ENCODE measurements at places on chromosomes 11 and 22. TPM values are rescaled to one million over a fixed set of nuclear protein-coding genes. Genes with fewer than 3 reads are reported as not detected.

GRCh38 chr11:69520186-69520916, 38.9 kb downstream of the LINC01488 start:
- no peak for DNase-seq

DNA sequence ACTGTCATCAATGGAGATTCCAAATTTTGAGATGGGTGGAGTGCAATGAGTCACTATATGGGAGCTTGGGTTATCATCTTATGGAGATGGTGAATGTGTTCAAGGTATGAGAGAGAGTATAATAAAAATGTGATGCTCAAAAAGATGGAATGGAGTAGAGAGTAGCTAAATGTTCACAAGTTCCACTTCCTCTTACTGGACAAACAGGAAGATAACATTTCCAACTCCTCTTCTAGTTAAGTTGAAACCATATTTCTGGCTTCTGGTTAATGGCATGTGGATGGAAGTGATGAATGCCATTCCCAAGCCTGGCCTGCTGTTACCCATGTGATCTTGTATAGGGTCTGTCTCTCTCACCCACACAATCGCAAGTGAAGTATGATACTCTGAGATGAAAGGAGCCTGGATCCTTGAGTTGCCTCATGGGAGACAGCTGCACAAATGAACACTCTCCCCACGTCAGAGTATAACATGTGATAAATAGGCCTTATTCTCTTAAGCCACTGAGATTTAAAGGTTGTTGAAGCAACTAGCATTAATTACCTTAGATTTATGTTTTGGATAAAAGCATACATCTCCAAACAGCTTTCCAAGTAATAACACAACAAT, 111.0 kb downstream of the RAB38 start:
- DNase-seq: no peak

DNA sequence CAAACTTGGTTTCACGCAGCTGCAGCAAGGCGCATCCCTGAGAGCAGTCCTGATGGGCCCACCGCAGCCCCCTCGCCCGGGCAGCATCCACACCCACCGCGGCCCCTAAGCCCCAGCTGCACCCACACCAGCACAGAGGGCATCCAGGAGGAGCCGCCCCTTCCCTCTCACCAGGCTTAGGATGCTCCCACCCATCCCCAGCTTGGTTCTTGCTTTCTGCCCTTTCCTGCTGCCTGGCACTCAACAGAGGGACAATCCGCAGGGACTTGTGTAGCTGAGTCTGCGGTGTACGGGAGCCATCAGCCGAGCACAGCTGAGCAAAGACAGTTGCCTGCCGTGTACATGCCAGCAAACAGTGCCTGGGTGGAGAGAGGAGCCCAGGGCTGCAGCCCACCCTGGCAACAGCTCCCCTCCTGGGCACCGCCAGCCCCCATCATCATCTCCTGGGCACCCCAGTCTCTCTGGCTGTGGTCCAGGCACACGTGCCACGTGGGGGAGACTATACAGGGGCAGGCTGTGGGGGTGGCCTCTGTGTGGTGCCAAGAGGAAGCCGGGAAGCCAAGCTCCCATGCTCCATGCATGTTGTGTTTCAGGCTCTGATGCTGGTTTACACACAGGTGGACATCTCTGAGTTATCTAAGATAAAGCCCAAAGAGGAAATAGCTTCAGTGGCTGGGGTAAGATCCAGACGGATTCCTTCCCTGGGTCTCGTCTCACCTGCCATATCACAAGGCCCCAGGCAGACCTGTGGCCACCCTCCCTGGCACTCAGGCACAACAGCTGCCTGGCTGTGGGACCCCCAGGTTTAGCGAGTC, 36.0 kb upstream of the GNB1L start:
- no peak for DNase-seq

GRCh38 chr22:37898441-37899181, 7.5 kb upstream of the MICALL1 start:
- no peak for DNase-seq

Gene USH1C
- total RNA-seq: not detected

DNA sequence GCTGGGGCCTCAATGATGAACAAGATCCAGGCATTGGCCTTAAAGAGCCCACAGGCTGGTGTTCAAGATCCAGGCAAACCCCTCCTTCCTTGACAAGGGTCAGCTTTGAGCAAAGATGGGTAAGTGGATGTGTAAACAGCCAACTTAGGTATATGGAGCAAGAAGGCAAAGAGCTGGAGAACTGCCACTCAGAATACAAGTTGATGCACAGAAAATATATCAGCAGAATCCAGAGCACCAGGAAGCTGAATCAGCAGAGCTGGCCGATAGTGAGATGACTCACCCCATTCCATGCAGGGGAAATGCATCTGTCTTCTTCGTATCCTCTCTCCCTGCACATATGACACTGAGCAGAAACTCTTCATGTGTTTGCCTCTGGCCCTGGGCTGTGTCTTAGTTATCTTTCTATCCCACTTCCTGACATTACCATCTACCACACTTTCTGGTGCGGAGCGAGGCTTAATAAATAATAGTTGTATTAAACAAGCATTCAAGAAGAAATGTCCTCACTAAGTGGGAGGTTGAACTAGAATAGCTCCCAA, 57.8 kb downstream of the ENDOD1 start:
- no peak for DNase-seq

DNA sequence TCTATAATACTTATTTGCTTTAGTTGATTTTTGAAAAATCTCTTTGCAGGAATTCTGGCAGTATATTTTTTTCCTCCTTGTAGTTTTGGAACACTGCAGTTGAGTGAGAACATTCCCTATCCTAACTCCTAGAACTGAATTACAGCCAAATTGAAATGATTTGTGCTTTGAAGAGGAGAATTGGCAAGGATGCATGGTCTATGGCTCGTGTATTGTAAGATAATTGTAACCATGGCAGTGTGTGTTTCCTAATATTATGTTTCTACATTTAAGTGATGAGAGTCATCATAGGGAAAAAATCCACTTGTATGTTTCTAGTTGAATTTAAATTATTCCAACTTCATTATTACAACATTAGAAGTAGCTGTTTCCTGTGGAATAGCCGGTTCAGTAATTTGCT, 80.9 kb upstream of the MYO18B start:
- no peak for DNase-seq

DNA sequence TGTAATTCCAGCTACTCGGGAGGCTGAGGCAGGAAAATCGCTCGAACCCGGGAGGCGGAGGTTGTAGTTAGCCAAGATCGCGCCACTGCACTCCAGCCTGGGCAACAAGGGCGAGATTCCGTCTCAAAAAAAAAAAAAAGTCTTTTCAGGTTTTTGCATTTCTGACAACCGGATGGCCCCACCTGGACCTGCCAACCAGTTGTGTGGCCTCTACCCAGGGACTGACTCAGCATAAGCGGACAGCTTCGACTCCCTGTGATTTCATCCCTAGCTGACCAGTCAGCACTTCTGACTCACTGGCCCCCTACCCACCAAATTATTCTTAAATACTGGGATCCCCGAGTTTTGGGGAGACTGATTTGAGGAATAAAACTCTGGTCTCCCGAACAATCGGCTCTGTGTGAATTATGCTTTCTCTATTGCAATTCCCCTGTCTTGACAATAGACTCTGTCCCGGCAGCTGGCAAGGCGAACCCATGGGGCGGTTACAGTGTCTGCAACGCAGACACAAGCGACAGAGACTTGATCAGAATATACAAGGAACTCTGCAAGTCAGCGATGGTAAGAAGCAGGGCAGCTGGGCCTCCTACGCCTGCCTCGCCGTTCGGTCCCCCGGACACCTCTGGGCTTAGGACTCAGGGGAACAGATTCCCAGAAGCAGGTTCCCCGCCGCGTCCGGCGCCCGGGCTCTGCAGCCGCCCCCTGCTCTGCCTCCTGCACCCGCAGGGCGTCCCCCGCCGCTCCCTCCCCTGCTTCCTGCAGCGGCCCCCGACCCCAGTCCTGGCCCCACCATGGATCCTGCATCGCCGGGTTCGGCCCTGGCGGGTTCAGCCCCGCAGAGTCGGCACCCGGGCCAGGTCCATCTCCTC, 741 bp upstream of the TALDO1 start:
- DNase-seq: peak; percentile 63

DNA sequence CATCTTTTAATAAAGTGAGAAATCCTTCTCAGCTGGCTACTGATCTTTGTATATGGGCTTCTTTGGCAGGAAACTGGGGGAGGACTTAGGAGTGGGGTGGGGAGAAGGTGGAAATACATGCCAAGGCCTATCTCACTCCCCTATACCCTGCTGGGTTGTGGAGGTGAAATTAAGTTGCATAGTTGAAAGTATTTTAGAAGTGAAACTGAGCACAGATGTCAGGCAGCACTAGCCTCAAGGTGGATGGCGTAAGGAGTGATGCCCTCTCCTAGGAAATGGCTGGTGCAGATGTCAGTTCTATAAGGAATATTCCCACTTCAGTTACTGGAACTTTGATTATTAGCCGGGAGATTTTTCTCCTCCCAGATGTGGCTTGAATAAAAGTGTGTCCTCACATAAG, 46.3 kb downstream of the NNMT start:
- DNase-seq: no peak

- no peak for DNase-seq
Observed at GRCh38 chr11:124638500-124638899, 15.8 kb downstream of the TBRG1 start.

Gene HIC2
- total RNA-seq: 5.5 TPM

DNA sequence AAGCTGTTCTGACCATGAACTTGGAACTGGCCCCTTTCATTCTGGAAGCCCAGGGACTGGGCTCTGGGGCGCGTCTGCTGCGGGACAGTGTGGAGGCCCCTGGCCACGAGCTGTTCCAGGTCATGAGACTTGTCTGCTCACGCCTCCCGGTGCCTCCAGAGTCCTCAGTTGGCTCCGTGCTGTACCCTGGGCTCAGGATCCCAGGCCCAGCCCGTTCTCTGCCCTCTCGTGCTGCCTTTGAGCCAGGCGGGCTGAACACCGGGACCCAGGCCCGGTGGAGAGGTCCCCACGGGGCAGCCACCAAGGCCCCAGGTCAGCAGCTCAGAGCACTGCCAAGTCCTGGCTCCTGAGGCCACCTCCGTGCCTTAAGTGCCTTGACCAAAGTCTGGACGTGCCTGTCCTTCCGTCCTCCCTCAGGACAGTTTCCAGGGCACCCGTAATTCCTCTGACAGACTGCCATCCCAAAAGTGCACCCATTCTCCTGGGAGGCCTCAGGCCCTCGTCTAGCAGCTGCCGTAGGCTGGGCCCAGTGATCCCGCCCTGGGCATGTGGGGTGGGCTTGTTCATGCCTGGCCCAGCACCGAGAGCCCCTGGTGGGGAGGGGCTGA, 36.3 kb upstream of the PPARA start:
- no peak for DNase-seq

DNA sequence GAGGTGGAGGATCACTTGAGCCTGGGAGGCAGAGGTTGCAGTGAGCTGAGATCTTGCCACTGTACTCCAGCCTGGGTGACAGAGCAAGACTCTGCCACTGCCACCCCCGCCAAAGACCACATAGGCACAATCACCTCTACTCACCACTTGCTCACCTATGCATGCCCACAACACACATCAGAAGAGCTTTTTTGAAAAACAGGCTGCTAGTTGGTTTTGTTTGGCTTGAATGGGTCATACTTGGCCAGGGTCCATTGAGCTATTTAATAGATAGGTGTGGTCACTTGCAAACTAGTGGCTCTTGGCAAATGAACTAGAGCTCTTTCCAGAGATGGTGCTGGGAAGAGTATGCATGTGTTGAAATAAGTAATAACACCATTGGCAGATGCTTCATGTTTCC, 80.1 kb downstream of the EMSY start:
- DNase-seq: no peak

Gene ADM2
- total RNA-seq: 3.7 TPM

Gene KIRREL3
- not detected for total RNA-seq

Gene PDGFD
- total RNA-seq: not detected

Gene P2RX6
- total RNA-seq: 0.27 TPM

- no peak for DNase-seq
Observed at GRCh38 chr22:44661659-44662569, 40.1 kb upstream of the PRR5 start.

GRCh38 chr11:120115272-120116000, 22.5 kb downstream of the TRIM29 start:
- DNase-seq: no peak

Gene HTR3B
- total RNA-seq: not detected

Gene ACR
- total RNA-seq: not detected

GRCh38 chr22:34914846-34915245, 151.1 kb upstream of the ISX start:
- no peak for DNase-seq

DNA sequence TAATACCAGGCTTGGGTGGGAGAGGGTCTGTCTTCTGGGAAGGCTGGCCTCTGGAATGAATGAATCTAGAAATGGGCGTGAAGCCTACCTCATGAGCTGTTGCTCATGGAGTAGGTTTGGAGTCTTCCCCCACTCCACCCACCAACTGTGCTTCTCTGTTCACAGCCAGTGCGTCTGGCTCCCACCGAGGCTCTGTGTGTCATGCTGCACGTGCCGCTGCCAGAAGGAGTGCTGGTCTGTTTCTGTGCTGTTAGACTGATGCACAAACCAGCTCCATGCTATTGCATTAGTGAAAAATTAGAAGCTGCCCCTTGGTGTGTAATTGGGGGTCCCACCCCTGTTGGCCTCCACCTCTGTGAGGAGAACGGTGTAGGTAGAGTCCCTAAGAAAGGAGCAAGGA, 132.3 kb upstream of the PARVA start:
- DNase-seq: no peak

GRCh38 chr22:28883917-28884746, 760 bp downstream of the ZNRF3 start:
- peak; percentile 26 for DNase-seq

GRCh38 chr11:110565357-110566336, 135.9 kb downstream of the FDX1 start:
- DNase-seq: no peak

Gene CRYBB2
- total RNA-seq: not detected

DNA sequence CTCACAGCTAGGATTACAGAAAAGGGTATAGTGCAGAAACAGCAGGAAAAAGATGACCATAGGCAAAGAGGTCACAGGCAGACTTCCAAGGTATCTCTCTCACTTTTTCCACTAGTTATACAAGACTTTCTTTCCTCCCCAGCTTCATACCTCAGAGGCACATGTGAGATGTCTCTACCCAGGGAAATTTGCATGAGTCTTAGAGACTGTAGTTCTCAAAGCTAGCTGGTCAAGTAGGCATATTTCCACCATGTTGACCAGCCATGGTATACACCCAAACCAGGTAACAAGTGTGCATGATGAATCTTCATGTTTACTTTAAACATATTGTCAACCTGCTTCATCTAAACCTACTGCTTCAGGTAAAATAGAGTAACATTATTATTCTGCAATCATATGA, 27.9 kb downstream of the PRMT3 start:
- DNase-seq: no peak

Gene CATSPERZ
- not detected for total RNA-seq

GRCh38 chr11:119699227-119699626, 29.8 kb downstream of the NECTIN1 start:
- no peak for DNase-seq
